Left renal pelvis (tissue), 4 donors: ENCODE measurements at places on chromosomes 3 and 15.

- no peak for DNase-seq
Observed at GRCh38 chr15:96037584-96037983, 292.9 kb upstream of the NR2F2 start.

DNA sequence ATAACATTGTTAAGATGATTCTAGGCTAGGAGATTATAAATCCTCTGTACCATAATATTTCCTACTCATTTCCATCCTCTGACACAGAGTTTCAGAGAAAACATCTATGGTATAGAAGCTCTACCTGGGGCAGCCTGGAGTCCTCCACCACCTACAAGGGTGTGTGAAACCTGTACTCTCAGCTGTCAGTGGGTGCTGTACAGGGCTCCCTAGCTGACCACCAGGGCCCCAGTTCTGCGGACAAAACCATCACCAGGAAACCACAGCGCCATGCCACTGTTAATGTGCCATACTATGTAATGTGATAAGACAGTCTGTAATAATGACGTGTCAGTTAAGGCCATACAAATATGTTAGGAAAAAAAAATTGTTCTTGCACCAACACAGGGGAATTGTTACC, 7.1 kb downstream of the RORA start:
- no peak for DNase-seq

DNA sequence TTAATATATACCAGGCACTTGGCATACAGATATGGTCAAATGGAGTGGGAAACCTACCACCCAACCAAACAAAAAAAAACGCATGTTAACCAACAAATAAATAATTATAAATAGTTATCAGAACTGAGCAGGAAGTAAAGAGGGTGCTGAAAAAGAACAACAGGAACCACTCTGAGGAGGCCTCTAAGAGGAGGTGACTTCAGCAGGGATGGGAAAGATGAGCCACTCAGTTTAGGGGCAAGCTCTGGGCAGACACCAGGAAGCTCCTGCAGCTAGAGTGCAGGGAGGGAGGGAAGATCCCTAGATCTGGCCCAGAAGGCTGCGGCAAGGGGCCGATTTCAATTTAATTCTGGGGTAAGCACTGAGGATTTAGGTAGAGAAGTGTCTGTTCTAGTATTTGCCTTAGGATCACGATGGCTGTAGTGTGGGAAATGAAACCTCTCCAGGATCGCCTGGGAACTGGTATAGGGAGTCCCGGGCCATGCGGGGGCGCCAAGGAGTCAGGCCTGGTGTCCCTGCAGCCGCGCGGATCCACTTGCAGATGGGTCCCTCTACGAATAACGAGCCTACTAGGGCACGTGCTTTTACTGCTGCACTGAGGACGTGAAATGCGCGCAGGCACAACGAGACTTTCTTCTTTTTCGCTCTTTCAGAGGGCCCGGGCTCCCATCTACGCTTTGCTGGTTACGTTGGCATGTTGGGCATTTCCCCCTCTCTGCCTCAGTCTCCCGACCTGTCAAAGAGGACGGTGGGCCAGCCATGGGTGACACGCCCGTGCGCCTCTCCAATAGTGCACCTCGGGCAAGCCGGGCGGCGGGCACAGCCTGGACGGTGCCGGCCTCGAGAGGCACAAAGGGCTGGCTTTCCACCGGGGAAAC, 1.5 kb upstream of the LIMD1 start:
- peak; percentile 60 for DNase-seq

DNA sequence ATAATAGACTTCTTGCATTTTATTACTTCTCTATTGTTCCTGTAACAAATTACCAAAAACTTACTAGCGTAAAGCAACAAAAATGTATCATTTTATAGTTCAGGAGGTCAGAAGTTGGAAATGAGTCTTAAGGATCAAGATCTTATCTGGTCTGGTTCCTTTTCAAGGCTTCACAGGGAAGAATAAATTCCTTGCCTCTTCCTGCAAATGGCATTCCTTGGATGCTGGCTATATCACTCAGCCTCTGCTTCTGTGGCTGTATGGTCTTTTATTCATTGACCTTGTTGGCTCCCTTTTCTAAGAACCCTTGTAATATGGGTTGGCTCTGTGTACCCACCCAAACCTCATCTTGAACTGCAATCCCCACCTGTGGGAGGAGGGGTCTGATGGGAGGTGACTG, 478.4 kb upstream of the THBS1 start:
- DNase-seq, result no peak

DNA sequence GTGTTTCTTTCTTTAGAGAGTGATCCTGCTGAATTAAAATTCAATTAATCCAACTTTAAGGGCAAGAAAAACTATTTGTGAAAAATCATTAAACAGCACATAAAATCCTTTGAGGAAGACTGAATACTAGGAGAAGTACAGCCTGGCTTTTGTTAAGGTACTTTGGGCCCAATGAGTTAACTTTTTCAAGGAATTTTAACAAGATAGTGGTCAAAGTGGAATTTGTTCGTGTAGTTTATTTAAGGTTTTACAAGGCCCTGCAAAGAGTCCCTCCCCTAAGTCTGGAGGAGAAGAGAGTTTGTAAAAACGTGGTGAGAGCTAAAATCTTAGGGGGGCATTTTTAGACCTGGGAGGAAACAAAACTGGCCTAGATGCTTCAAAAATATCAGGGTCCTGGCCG, 26.0 kb upstream of the TRIM71 start:
- DNase-seq, result no peak

GRCh38 chr3:108098003-108098370, 7.2 kb upstream of the CD47 start:
- DNase-seq, result no peak
